ENCODE measurements at places on chromosomes 13 and 19. TPM values are rescaled to one million over a fixed set of nuclear protein-coding genes. Genes with fewer than 3 reads are reported as not detected.

DNA sequence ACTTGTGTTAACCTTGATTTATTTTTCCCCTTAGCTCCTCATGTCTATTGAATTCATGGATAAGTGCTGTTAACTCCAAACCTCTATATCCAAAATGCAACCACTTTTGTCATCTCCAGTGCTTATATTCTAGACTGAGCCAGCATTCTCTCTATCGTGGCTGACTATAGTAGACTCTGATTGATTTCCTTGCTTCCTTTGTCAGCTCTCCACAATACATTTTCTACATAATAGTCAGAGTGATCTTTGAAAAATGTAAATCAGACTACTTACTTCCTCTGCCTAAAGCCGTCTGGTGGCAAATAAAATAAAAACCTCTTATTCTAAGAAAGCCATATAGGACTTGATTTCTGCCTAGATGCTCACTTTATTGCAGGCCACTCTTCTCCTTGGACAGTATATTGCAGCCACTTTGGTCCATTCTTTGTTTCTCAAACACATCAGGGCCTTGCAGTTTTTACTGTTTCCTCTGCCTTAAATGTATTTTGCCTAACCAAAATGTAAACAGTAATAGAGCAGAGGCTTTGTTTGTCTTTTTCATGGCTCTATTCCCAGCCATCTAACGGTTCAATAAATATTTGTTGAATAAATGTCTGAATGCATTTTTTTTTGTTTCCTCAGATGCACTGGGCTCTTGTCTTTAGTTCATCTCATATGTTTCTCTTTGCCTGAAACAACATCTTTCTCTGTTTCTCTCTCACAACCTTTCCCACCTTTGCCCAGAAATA, 243.6 kb upstream of the CSNK1A1L start:
- no peak for DNase-seq

DNA sequence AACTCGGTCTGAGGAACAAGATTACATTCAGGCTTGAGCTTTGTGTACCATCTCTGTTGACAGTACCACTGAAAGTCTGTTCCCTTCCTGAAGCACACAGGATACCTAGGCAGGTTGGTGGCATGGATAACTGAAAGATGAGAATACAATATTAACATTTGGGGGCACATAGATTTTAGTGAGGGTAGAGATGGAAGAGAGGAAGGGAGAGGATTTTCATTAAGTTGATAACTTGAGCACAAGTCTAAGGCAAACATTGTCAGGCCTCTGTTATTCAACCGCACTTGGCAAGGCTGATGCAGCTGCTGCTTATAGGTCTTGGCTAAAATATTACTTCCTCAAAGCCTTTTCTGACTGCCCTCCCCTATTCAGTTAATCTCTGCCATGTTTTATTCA, 10.9 kb downstream of the MIR17HG start:
- DNase-seq = no peak

GRCh38 chr19:17555929-17556813, 722 bp downstream of the COLGALT1 start:
- peak; percentile 55 for DNase-seq

DNA sequence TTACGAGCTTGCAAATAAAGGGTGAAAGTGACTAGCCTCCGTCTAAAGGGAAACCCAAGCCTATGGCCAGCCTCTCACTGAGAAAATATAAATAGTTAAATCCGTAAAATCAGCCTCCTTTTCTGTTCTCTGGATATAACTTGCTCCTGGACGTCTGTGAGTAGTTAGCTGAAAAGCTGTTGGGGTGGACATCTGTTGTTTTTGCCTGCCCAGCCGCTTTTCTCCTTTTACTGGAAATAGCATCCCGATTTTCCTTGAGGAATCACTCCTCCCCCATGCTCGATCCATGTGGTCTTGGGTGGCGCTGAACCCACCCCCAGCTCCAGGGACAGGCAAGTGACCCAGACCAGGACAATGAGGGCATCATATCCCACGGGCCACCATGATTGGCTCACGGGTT, 291.5 kb upstream of the ZNF507 start:
- DNase-seq = no peak

- DNase-seq = no peak
These were observed 117.8 kb downstream of the NALCN start for GRCh38 chr13:101298517-101298916.

DNA sequence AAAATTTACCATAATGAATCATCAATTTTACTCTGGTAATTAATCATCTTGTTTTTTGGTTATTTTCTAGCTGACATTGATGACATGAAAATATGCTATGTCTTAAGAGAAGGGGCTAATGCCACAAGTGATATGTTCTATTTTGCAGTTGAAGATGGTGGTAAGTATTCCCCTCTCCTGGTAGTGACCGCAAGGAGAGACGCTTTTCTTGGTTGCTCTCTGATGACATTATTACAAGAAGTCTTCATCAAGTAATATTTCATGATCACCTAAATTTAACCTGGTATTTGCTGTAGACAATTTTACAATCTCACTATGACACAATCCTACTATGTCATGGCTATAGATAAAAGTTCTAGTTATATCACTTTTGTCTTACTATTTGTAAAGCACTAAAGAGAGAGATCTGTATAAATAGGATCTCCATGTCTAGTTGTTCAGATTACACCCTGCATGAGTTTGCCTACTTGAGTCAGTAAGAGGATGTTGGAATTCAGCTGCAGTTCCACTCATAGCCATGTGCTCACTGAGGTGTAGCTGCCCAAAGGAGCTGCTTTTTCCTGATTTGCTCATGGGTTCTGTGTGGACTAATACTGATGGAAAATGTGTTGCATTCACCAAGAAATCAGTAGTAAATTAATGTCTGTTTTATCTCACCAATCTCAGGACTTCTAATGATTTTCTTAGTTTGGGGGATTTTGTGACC, 10.9 kb downstream of the FREM2 start:
- no peak for DNase-seq

- no peak for DNase-seq
These were observed 222.3 kb upstream of the SOX1 start for GRCh38 chr13:111844682-111845081.

- no peak for DNase-seq
These were observed 140.5 kb upstream of the VSTM2B start for GRCh38 chr19:29385191-29385795.

GRCh38 chr13:112804374-112804773, 114.5 kb downstream of the ATP11A start:
- no peak for DNase-seq

GRCh38 chr19:19451429-19452242, 46.2 kb downstream of the GATAD2A start:
- no peak for DNase-seq

DNA sequence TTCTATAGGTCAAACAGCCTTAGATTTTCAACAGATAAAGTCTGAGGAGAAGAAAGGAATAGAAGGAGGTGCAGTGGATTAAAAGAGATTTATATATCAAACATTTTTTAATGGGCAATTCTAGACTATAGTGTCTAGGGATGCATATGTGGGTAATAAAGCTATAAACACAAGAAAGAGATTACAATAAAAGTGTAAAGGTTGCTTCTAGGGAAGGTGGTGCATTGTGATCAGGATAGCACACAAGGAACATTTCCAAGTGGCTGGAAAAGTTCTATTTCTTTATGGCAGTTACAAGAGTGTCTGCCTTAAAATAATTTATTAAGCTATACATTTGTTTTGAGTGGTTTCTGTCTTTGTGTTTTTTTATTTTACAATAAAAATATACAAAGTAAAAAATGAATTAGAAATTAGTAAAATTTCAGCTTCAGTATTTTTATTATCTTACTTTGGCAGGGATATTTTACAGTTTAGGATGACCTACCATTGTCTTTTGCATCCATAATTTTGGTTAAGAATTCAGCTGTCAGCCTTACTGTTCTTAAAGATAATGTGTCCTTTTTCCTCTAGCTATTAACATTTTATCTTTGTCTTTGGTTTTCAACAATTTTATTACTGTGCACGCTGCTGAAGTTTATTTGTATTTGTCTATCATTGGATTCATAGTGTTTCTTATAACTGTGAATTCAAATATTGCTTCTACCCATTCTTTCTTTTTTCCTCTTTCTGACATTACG, 221.8 kb downstream of the LACC1 start:
- DNase-seq = no peak

GRCh38 chr13:94494026-94494425, 14.5 kb upstream of the DCT start:
- DNase-seq = no peak

- no peak for DNase-seq
These were observed 75.6 kb upstream of the TSC22D1 start for GRCh38 chr13:44651724-44652123.

- no peak for DNase-seq
These were observed 525.9 kb downstream of the FGF9 start for GRCh38 chr13:22196777-22197176.

DNA sequence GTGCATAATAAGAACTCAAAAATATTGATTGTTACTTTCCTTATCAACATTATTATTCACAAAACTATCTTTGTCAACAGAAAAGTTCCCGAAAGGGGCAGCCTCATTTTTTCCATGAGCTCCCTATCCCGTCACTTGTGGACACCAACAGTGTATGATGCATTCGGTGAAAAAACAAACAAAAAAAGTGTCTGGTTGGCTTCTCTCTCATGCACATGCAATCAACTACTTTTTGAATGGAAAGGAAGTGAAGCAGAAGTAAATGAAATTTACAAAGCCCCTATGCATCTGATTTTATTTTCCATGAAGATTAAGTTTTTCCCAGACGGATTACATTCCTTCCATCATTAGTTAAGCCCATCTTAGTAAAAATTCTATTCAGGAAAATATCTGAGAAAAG, 526.9 kb downstream of the RFC3 start:
- DNase-seq = no peak

- no peak for DNase-seq
These were observed 140.4 kb downstream of the TEX29 start for GRCh38 chr13:111460548-111461444.

- DNase-seq = no peak
These were observed 42.4 kb upstream of the RANBP3 start for GRCh38 chr19:6020166-6020882.

DNA sequence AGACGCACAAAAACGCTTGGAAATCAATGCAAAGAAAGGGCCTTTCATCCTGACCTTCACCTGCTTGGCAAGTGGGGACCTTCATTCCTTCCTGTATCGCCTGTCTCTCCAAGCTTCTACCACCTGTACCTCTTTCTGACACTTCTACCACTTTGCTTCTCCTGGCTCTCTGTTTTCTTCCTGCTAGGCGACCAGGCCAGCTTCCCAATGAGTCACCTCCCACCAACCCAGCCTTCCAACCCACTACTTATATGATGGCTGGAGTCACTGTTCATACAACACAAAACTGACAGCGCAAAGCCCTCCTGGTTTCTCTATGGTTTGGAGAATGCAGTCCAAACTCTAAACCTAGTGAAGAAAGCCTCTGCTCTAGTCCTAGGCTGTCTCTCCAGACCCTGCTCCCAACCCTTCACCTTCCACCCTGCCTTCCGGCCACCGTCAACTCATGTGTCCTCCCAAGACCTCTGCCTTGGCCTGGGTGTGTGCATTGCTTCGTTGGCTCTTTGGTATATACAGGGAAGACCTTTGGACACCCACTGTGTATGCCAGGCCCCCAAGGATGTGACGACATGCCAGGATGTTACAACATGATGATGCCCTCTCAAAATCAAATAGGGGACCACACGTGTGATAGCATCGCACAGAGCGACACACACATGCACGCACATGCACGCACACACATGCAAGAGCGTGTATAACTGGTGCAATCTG, 148.5 kb downstream of the STK24 start:
- no peak for DNase-seq

DNA sequence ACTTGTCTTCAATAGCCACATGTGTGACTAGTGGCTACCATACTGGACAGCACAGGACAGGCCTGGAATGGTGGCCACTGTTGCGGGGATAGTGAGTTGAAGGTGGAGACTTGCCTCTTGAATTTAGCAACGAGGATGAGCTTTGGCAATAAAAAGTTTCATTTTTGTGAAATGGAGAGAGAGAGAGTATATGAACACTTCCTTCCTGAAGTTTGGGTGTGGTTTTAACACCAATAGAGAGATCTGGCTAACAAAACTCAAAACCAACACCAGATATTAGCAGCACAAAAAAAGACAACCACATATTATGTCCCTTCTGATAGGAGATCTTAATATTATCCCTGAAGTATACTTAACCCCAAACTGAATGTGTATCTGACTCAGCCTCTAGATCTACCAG, 6.3 kb upstream of the LRFN3 start:
- no peak for DNase-seq

GRCh38 chr19:13149628-13150186, 468 bp downstream of the STX10 start:
- peak; percentile 61 for DNase-seq

DNA sequence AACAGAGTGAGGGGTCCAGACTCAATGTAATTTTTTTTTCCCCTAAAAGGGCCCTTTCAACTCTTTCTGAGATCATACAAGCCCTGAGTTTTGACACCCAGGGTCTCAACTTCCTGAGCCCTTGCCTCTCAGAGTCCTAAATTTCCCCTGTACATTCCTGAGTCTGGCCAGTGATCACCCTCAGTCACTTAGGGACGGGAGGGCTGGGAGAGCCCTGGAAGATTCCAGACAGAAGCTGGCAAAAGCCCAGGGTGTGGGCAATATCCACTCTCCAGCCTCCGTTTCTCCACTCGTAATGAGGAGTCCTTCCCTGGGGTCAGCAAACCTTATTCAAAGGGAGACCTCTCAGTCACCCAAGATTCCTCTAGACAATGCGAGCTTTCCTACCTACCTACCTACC, 1.6 kb downstream of the PPP1R13L start:
- DNase-seq = no peak

GRCh38 chr13:97023117-97023516, 28.8 kb upstream of the OXGR1 start:
- DNase-seq = peak; percentile 32

GRCh38 chr13:85650613-85651012, 148.6 kb downstream of the SLITRK6 start:
- DNase-seq = no peak

DNA sequence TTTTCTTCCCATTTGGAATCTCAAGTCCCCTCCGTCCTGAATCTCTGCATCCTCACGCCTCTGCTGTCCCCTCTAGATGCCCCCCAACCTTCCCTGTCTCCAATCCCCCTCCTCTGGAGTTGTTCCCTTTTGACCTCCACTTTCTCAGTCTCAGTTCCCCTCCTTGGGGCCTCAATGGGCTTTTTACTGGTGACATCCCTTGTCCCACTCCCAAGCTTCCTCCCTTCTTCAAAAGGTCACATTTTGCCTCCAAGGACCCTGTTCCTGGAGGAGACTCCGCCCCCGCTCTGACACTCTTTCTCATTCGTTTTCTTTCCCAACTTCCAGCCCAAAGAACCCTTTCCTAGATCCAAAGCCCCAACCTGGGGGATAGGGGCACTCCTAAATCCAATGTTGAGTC, 1.0 kb downstream of the AP2S1 start:
- DNase-seq = peak; percentile 45

DACH1 gene
- 8.3 TPM for polyA plus RNA-seq

ZBTB32 gene
- not detected for polyA plus RNA-seq

ZNF575 gene
- polyA plus RNA-seq = 0.80 TPM

KANK3 gene
- 25.0 TPM for polyA plus RNA-seq

IL17D gene
- polyA plus RNA-seq = 5.5 TPM

TPTE2 gene
- polyA plus RNA-seq = not detected

GPC5 gene
- 0.56 TPM for polyA plus RNA-seq

PABPC3 gene
- 0.13 TPM for polyA plus RNA-seq

ZSWIM9 gene
- 1.0 TPM for polyA plus RNA-seq

PLVAP gene
- 19.9 TPM for polyA plus RNA-seq

B3GNT3 gene
- polyA plus RNA-seq = 0.10 TPM
